ENCODE measurements at places on chromosomes 3 and 15.

DNA sequence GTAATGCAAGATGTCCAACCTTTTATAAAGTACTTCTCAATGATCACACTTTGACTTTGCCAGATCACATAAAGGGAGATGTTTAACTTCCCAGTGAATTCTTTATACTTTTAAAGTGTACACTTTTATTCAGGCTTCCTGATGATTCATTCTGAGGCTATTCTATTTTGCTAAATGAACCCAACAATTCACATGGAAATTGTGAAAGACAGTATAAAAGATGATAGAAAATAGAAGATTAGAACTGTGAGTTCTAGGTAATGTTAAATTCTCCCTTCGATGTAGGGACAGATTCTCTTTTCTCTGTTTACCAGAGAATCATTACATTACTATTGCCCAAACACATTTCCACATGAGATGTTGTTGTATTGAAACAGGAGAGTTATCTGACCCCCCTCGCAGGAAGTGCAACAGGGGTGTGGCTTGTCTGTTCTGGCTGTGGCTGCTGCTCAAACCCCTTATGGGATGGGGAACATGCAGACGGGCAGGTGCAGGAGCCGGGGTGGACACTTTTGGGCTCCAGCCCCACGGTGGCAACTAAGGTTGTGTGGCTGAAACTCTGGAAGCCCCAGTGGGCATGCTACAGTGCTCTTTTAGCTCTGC is 131.3 kb upstream of the LRTM1 start:
- DNase-seq: no peak

GRCh38 chr3:129185783-129186182 is 2.1 kb upstream of the CNBP start:
- DNase-seq: peak; percentile 2

DNA sequence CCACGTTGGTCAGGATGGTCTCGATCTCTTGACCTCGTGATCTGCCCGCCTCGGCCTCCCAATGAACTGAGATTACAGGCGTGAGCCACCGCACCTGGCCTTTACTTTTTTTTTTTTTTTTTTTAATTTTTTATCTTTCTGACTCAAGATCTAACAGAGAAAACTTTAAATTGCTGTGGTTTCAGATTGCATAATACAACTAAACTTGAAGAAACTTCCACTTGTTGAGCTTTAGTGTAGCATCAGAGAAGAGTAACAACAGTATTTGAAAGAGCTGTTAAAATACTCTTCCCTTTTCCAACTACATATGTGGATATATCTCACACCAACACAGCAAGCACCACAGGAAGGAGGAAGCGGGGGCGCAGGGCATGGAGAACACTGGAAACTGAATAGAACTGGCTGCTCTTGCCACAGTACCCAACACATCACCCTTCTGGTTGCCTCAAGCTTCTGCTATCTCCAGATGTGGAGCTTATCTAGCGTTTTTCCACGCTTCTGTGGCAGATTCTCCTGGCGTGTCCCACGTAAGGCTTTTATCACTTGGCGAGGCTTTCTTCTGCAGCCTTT is 45.4 kb downstream of the MAP6D1 start:
- DNase-seq: no peak

- DNase-seq: no peak
Observed at GRCh38 chr3:156518726-156519125, 36.2 kb downstream of the SSR3 start.

GRCh38 chr3:47578119-47578632 is 489 bp downstream of the CSPG5 start:
- peak; percentile 54 for DNase-seq

DNA sequence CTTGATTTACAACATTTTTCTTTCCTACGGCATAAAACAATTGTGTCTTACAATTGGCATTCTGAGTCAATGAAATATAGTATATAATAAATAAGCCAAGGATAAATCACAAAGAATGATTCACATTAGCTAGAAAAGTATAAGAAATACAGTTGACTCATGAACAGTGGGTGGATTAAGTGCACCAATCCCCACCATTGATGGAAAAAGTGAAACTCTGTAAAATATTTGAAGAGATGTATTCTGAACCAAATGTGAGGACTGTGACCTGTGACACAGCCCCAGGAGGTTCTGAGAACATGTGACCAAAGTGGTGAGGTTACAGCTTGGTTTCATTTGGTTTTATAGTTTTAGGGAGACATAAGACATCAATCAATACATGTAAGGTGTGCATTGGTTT is 227.5 kb downstream of the ALCAM start:
- no peak for DNase-seq

- no peak for DNase-seq
Observed at GRCh38 chr3:152100491-152101132, 168.1 kb upstream of the MBNL1 start.

GRCh38 chr15:72833561-72833960 is 50.0 kb upstream of the ADPGK start:
- no peak for DNase-seq

- no peak for DNase-seq
Observed at GRCh38 chr15:90213818-90214204, 12.7 kb downstream of the SEMA4B start.

- no peak for DNase-seq
Observed at GRCh38 chr3:73784686-73785392, 160.1 kb upstream of the PDZRN3 start.

GRCh38 chr3:143261848-143262247 is 142.3 kb downstream of the CHST2 start:
- no peak for DNase-seq

GRCh38 chr3:102225407-102226132 is 209.2 kb upstream of the ZPLD1 start:
- peak; percentile 28 for DNase-seq

GRCh38 chr3:47343471-47343971 is 37.3 kb upstream of the PTPN23 start:
- DNase-seq: no peak

GRCh38 chr3:186700267-186700666 is 16.9 kb upstream of the KNG1 start:
- DNase-seq: no peak

DNA sequence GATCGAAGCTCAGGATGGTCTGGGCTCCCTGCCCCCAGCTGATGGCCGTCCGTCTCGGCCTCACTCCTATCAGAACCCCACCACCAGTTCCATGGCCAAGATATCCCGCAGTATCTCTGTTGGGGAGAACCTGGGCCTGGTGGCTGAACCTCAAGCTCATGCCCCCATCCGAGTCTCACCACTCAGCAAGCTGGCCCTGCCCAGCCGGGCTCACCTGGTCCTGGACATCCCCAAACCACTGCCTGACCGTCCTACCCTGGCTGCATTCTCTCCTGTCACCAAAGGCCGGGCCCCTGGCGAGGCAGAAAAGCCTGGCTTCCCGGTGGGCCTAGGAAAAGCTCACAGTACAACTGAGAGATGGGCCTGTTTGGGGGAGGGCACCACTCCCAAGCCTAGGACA is 4.4 kb upstream of the JMJD7 start:
- no peak for DNase-seq

DNA sequence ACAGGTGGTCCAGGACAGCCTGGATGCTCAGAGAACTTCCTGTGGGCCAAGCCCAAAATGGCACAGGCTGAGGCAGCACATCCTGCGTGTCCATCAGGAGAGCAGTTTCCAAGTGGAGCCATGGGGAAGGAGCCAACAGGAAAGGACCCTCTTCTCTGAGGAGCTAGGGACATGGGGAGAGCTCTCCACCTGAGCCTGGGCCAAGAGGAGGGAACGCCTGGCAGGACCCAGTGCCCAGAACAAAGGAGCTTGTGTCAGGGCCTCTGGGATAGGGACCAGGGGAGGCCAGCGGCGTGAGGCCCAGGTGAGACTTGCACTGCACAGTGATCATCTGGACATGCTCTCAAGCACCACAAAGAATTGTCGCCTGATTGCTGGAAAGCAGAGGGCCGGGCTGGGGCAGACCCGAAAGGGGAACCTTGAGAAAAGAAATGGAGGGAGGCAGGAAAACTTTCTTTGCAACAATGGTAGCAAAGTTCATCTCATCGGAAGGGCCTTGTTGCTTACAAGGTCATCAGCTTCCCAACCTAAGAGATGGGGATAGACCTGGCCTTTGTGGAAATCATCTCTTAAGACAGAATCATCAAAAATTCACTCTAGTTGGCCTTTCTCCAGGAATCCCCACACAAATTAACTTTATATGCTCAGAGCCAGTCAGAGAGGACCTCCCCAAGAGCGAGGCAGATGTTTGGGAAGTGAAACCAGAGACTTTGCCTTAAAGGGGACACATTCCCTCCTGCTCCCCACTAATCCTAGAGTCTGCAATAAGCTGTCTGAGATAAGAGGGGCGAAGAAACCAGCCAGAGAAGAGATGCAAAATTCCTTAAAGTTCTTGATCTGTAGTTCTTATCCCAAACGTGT is 47.7 kb upstream of the HES1 start:
- DNase-seq: no peak

DNA sequence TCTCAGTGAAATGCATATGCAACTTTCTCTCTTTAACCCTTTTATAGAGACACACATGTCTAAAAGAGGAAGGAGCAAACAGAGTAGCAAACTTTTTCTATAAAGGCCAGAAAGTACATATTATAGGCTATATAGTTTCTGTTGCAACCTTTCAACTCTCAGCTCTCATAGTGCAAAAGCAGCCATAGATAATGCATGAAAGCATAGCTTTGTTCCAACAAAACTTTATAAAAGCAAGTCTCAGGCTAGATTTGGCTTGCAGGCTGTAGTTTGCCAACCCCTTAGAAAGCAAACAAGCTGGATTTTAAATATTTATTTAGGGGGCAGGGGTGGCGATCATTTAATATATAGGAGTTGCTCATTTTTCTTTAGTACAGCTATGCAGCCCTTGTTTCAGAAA is 193.1 kb upstream of the LRRFIP2 start:
- DNase-seq: no peak

- no peak for DNase-seq
Observed at GRCh38 chr15:59232476-59232875, 25.8 kb downstream of the LDHAL6B start.

DNA sequence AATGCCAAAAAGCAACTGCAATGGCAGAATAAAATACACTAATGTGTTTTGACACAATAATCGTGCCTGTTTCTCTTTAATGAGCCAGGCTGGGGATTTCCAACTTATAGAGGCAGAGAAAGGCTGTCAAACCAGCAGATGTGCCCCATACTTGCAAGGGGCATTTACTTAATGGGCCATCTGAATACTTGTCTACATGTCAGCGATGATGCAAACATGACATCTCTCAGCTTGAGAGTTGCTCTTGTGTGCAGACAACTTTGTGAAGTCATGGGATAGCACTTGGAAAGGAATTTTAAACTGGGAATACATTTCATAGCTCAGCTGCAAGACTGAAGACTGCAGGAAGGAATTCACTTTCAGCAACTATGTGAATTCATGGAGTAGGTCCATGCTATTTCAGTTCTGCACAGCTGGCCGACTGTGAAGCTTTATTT is 127.4 kb upstream of the ADAMTS9 start:
- no peak for DNase-seq

DNA sequence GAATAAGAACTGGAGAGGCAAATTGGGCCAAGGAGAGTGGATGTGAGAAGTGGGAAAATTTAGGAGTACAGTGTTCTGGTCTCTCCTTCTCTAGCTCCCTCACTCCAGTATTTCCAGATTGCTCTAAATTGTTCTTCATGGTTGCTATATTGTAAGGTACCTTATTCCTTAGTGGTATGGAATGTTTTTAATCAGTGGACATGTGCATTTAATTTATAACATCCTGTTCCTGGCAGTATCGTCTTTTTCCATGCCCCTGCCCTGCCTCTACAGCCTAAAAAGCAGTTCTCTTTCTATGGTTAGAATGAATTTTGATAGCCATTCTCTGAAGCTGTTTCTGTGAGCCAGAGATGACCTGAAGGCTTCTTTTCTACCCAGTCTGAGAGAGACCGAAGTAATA is 180.5 kb downstream of the TCF12 start:
- no peak for DNase-seq

DNA sequence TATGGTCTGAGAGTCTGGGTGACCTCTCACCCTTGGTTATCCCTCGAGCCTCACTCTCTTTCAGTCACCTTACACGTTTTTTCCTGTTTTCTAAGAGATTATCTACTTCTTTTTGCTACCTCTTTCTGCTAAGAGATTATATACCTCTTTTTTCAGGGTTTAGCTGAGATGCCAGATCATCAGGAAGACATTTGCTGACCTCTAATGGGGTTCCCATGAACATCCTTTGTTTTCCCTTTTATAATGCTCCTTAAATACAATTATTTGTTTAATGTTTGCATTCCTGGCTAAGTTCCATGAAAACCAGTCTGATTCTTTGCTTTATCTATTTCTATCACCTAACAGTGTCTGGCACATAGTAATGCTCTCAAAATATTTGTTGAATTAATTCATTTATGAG is 39.6 kb downstream of the LEKR1 start:
- no peak for DNase-seq

- no peak for DNase-seq
Observed at GRCh38 chr3:158205994-158206393, 96.1 kb downstream of the RSRC1 start.

DNA sequence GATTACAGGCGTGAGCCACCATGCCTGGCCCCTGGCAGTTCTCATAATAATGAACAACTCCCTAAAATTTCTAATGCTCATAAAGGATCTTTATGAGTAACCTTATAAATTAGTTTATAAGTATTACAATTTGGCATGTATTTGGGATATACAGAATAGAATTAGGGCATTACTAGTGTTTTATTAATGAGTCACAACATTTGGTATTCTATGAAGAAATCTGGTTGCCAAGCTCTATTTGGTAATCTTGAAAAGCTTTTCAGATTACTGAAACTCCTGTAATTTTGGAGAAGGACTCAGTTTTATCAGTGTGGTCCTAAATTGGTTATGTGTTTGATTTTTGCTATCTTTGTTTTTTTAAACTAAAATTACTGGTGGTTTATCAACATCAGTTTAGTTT is 45.8 kb downstream of the TM6SF1 start:
- no peak for DNase-seq

- DNase-seq: no peak
Observed at GRCh38 chr3:169498336-169498735, 165.2 kb downstream of the MECOM start.

DNA sequence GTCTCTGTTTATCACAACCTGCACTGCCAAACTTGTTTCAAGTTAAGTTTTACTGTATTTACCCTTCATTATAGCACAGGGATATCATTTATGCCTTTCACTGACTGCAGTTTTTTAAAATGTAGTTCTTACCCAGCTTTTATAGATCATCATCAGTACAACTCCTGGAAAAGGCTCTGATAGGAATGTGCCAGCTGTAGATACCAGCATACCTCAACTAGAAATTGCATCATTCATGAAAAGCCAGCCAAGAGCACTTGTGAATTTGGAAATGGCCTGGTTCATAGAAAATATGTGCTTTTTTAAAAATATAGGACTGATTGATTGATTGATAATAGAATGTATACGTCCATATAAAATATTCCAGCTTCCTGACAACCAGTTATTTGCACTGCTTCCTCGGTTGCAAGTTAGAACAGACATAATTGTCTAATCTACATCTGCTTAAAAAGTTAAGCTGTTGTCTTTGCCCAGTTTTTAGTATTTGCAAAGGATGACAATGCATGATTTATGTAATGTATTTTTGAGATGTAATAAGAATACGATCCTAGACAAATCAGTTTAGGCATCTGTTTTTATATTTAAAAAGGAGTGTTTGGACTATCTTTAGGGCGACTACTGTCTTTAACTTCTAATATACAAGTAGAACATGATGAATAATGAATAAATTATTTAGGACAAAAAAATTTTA is 58.5 kb downstream of the DCUN1D1 start:
- DNase-seq: no peak

GRCh38 chr15:99324082-99324620 is 72.9 kb downstream of the LRRC28 start:
- no peak for DNase-seq

Measured in HAP-1 (cell line).